ENCODE measurements at places on chromosomes 7 and 10.

DNA sequence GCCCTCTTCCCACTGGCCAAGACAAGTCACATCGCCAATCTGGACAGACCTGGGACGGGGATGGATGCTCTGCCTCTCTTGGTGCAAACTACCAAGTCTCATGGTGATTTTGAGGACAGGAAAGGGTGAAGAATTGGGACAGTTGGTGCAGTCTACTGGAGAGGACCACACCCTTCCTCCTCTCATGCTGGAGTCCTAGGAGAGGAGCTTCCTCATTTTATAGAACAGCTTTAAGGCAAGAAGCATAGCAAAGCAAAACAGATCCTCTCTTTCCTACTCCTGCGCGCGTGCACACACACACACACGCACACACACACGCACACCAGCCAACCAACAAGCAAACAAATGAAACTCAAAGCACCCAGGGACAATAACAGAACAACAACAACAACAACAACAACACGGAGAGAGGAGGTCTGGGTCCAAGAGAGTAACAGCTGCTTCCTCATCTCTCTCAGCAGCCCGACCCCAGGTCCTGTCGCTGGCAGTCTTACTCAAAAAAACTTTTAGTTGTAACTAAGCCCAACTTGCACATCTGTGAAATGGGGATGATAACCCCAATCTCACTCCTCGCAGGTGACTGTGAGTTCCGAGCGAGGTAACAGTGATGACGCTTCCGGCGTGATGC, 83.4 kb downstream of the TMEM178B start:
- DNase-seq = no peak

GRCh38 chr10:12549297-12549696, 199.9 kb downstream of the CAMK1D start:
- DNase-seq = no peak

GRCh38 chr10:22271786-22272185, 44.4 kb upstream of the COMMD3 start:
- no peak for DNase-seq

- DNase-seq = no peak
These were observed 126.6 kb upstream of the LYZL2 start for GRCh38 chr10:30756151-30756550.

- DNase-seq = no peak
These were observed 6.4 kb upstream of the ST8SIA6 start for GRCh38 chr10:17460756-17461155.

- peak; percentile 43 for DNase-seq
These were observed 41.8 kb upstream of the TSPAN13 start for GRCh38 chr7:16711730-16712129.

DNA sequence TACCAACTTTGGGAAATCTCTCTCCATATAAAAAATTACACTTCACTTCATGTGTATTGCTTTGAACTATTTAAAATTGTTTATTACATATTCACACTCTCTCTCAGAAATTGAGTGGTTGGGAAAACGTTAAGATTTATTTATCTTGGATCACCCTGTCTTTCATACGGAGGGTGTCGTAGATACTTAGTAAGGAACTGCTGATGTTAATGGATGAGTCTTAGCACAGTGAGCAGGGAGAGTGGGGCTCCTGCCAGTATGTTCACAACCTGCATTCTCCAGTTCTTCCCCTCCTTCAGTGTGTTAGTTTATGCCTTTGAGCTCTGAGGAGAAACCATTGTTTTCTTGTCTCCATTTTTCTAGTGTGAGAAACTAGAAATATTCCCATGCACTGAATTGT, 67.1 kb downstream of the CDK14 start:
- no peak for DNase-seq

- peak; percentile 87 for DNase-seq
These were observed 290.3 kb downstream of the TNS3 start for GRCh38 chr7:47291461-47292081.

GRCh38 chr10:77036993-77037734, 600.4 kb downstream of the KCNMA1 start:
- DNase-seq = no peak

GRCh38 chr10:28954211-28954610, 276.9 kb downstream of the BAMBI start:
- DNase-seq = no peak

DNA sequence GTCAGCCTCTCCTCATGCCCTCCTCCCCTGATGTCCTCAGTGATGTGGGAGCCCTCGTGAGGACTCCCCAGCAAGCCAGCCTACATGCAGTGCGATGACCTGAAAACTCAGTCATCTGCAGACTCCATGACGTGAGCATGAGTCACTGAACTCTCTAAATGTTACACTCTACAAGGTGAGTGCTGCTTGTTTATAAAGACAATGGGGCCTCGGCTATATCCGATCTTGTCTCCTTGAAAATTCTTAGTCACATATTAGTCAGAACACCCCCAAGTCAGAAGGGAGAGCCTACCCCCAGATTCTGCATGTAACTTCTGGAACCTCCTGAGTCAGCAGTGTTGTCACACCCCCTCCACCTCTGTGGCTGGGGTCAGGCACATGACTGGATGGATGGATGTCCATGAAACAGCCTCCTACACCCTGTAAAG, 673.8 kb downstream of the INHBA start:
- peak; percentile 61 for DNase-seq

DNA sequence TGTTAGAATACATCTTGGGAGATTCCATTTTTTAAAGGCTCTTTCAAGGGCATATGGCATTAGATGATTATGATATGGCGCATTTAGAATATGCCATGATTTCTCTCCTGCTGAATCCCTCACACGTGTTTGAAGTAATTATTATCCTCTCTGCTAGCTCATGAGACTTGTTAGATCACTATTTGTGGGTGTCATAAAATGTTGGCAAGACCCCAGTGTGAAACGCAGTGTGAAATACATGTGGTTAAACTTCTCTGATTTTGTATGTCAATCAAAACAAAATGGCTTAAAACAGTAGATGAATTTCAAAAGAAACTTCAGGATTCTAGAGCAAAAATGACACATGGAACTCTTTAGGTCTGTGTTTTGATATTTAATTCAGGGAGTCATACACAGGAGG, 560.8 kb downstream of the AUTS2 start:
- no peak for DNase-seq

DNA sequence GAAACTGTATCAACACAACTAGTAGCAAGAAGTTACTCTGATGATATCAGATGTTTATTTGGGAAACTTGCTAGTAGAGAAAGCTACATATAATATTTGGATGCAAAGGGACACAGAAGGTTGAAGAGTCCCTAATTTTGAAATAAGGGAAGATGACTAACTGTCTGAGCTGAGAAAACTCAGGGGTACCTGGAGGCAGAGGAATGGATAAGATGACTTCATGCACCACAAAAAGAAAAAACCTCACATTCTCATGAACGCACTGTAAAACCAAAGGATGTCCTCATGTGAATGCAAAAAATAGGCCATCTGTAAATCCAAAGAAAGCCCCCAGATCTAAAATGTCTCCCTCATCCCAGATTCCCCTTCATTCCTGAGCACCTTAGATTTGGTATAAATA, 29.3 kb downstream of the PRSS2 start:
- no peak for DNase-seq

DNA sequence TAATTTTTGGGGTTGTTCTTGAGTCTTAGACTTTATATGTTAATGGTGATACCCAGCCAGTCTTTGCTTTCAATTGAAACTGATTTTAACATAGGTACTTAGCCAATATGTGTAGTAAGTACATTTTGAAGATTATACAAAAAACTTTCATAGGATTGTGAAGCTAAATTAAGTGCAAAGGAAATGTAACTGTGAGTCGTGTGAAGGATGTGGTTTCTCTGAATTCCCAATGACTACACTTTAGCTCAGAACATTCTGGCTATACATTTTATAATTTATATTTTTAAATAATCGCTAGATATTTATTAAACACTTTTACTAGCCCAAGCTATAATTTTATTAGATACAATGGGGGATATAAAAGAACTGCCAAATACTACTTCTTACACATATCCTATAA, 359.3 kb downstream of the PCLO start:
- no peak for DNase-seq

DNA sequence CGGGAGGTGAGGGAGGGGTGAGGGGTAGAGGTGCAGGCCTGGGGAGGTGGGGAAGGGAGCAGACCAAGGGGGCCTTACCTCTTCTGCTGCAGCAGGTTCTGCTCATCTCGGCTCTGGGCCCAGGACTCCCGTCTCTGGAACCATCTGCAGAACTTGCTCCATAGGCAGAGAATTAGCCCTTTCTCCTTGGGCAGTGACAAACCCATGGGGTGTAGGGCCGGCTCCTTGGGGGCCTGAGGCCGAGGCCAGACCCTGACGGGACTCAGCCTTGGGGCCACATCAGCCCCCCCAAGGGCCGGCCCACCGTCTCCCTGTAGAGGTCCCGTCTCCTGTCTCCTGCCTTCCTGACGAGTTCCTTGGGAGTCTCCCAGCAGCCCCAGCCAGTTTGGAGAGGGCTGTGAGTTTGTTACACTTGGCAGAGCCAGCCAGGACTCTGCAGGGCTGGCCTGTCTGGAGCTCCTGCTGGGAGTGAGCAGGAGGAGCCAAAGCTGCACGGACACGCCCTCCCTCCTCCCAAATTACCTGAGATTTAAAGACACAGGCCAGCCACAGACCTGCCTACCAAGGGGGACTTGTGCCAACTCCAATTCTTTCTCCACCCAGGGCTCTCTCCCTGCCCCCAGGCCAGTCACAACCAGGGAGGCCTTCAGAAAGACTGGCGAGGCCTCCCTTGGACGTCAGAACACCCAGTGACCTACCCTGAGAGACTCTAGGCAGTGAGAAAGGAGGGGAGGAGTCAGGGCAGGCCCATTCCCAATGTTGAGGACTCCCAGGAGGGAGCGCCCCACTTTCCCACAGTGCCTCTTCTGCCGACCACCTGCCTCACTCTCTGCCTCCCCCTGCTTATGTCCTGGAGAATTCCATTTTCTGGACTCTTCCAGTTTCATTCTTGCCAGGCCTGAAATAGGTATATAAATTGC, at the start of gene TRPV6:
TRPV6 (minus strand) TSS at position 435 of the 920 bp plus-strand sequence.
- no peak for DNase-seq

DNA sequence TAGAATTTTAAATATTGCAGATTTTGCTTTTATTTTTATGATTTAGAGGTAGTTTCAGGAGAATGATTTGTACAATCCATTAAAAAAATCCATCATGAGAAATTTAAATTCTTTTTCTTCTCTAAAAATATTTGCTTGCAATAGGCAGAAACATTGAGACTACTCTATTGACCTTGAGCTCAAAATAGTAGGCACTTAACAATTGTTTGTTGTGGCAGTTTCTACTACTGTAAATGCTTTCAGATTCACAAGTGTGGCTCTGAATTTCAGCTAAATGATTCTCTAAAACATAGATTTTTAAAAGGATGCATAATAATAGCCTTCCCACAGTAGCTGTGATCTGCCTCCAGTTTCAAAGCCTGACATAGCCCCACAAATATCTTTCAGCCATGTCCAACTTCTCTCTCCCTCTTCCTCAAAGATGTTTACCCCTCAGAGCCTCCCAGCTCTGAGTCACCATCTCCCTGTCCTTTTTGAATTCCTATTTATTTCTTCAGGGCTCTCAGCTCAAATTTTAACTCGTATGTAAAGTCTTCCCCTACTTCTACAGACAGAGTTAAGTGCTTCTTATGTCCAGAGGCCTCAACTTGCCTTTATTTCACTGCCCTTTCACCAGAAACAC, 160.5 kb downstream of the AOAH start:
- DNase-seq = no peak

GRCh38 chr7:140267381-140268226, 90.8 kb upstream of the KDM7A start:
- DNase-seq = no peak

DNA sequence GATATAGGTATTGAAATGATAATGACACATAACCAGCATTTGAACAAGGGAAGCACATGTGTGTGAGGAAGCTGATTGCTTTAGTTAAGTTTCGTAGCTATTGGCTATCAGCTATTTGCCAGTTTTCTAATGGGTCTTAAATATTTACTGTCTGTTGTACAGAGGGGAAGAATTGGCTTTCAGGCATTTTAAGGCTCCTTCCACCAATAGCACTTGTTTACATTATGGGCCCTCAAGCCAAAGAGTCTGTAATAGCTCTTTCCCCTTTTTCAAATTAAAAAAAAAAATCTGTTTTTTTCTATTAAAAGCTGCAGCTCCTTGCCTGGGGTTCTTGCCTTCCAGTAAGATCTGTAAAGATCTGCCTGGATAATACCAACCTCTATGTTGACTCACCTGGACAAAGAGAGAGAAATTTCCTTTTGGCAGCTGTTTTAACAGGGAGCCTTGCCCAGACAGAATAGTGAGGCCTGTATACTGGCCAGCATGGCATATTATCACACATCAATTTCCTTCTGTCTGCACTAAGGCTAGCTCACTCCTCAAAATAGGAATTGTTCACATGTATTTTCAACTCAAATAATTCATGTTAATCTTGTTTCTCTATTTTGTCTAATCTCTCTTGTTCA, 104.7 kb upstream of the LRGUK start:
- DNase-seq = no peak

GRCh38 chr10:132245056-132245455, 58.3 kb downstream of the DPYSL4 start:
- DNase-seq = no peak

All from GM03348 (cell line).